Stimulated activated CD8-positive, alpha-beta memory T cell treated with anti-CD3 and anti-CD28 coated beads, Interleukin-7, amount 100 ng/mL, for 1 hour (primary cell): ENCODE measurements at places on chromosomes 1 and 21.
A peak's percentile ranks its signal among the peaks of the same experiment; 100 is the strongest.

GRCh38 chr1:160579216-160579701, at the start of gene CD84:
Gene CD84, minus strand, starts transcription at chr1:160579496. Its CDS starts 59 bp downstream, at chr1:160579437.
- no peak for DNase-seq

- DNase-seq: no peak
These were observed 54.3 kb downstream of the WNT9A start for GRCh38 chr1:227893300-227893948.

GRCh38 chr1:211738691-211739301, 63.4 kb upstream of the NEK2 start:
- no peak for DNase-seq

- DNase-seq: no peak
These were observed 2015.8 kb downstream of the NCAM2 start for GRCh38 chr21:23014021-23014420.

- no peak for DNase-seq
These were observed 7.0 kb downstream of the AKT3 start for GRCh38 chr1:243842978-243843511.

DNA sequence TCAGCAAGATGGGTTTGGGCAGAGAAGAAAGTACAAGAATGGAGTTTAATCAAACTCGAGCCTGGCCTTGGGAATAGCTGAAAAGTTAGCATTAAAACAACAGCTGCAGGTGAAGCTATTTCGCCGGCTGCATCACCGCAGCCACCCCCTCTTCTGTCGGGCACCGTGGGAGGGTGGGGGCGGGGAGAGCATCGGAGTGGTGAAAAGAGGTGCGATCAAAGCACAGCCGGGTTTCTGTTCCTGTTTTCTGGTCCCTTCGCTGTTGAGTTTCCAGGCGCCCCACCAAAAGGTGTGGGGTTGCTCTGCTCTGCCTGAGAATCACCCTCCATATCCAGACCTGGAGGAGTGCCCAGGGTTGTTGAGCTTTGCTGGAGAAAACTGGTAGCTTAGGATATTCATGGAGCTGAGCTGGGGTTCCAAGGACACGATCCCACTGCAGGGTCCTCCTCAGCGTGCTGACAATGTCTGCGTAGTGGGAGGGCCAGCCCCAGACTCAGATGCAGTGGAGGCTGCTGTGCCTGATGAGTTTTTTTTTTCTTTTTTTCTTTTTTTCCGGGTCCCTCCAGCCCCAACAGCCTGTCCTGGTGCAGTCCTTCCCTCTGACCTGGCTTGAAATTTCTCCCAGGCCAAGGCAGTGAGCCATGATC, 127.5 kb upstream of the C1orf174 start:
- DNase-seq: no peak

GRCh38 chr1:203807196-203807595, 11.8 kb downstream of the ZBED6 start:
- DNase-seq: no peak

DNA sequence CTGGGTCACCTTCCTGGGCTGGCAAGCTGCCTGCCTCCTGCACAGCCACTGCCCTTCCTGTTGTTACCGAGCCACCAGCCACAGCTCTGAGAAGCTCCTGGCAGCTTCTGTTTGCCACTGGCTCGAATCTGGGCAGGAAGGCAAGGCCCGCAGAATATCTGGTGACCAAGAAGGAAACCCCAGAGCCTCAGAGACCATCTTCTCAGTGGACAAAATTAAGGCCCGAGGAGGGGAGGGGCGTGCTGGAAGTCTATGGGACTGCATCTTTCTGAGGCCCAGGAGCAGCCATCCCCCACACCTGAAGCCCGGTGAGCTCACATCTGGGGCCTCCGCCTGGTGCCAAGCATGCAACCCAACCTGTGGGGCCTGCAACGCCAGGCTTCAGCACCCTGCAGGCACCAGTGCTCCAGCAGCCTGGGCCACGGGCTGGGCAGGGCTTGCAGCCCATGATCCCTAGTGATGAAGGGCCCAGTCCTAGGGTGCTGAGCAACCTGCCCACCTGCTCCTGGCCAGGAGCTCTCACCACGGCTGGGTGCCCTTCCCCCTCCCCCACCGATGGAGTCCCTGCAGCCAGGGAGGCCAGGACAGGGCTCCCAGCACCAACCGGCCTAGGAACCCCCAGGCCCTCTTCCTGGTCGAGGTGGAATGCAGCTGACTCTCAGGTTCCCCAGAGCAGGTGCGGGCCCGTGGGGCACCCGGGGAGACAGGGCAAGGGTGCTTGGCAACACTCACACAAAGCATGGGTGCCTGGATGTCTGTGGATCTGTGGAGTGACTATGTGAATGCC, 879 bp downstream of the CPTP start:
- no peak for DNase-seq

DNA sequence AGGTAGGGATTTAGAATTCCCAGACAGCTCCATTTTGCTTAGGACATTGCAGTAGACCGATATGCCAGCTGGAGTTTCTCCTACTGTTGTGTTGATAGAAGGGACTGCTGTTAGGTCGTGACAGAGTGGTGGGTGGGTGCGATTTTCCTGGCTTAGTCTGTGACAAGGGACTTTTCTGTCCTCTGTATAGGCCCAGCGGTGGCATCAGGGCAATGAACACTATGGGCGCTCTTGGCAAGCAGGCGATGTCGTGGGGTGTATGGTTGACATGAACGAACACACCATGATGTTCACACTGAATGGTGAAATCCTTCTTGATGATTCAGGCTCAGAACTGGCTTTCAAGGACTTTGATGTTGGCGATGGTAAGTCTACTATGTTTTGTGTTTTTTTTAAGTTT, 321.8 kb downstream of the ZP4 start:
- DNase-seq: no peak

DNA sequence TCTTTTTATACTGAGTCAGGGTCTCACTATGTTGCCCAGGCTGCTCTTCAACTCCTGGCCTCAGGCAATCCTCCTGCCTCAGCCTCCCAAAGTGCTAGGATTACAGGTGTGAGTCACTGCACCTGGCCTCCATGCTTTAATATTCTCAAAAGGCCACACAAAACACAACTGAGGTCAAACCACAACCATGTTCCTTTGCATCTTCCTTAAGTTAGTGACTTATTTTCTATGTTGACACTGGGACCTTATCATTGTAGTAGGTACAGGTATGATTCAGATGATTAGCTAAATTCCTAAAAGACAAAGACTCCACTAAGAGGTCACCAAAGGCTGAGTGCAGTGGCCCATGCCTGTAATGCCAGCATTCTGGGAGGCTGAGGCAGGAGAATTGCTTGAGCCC, 131.9 kb upstream of the ATP1B1 start:
- no peak for DNase-seq

DNA sequence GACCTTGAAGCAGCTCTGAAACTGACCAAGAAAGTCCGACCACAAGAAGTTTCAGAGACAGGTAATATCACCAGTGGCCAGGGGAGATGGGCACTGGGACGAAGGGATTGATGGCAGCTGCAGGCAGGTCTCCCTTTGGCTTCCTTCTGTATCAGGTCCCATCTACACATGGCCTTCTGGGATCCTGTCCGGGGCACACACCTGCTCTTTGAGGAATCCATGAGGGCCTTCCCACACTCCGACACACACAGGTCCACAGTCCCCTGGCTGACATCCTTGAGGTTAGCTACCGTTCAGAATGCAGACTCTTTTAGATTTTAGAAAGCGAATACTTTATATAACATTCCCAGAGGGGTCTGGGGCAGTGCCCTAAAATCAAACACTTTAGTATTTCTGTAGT, 26.5 kb upstream of the TMEM125 start:
- no peak for DNase-seq

DNA sequence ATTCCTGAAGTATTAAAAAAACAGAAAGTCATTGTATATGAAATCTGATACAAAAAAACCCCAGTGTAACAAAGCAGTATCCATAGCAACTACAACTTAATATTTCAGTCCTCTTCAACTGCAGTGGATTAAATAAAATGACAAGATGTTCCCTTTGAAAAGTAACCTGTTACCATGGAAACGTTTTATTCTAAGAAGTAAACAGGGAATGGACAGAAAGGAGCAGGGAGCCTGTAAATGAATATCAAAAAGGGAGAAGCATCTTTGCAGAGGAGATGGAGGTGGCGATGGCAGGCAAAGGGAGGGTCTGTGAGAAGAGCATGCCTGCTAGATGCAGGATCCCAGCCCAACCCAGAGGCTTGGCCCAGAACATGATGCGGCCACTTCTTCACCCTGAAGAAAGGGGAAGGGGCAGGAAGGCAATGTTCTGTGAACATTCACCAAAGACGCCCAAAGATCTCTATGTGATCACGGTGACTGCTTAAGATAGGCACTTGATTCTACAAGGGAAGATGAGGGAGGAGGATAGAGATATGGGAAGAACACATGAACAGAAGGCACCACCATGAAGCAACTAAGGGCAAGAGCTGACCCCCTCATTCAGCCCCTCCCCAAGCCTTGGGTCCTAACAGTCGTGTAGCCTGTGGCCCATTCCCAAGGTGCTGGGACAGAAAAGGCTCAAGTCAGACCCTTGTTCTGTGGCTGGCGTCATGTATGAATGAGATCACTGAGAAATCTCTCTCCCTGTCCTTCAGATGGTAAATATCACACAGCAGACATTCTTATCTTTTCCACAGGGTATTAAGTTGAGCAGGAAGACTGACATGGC, 200.0 kb downstream of the SLC45A1 start:
- no peak for DNase-seq

- no peak for DNase-seq
These were observed 14.4 kb upstream of the MAGI3 start for GRCh38 chr1:113375878-113376277.

- DNase-seq: no peak
These were observed 1.4 kb downstream of the MAP1LC3C start for GRCh38 chr1:241997401-241997998.

GRCh38 chr1:221712776-221713431, 29.0 kb downstream of the DUSP10 start:
- DNase-seq: peak; percentile 61

- no peak for DNase-seq
These were observed 198.6 kb downstream of the PBX1 start for GRCh38 chr1:164757625-164758024.

GRCh38 chr1:84164567-84165021, 20.5 kb downstream of the PRKACB start:
- no peak for DNase-seq

GRCh38 chr1:25500694-25501093, 42.7 kb upstream of the LDLRAP1 start:
- DNase-seq: no peak

GRCh38 chr1:162197615-162198421, 128.3 kb downstream of the NOS1AP start:
- no peak for DNase-seq

DNA sequence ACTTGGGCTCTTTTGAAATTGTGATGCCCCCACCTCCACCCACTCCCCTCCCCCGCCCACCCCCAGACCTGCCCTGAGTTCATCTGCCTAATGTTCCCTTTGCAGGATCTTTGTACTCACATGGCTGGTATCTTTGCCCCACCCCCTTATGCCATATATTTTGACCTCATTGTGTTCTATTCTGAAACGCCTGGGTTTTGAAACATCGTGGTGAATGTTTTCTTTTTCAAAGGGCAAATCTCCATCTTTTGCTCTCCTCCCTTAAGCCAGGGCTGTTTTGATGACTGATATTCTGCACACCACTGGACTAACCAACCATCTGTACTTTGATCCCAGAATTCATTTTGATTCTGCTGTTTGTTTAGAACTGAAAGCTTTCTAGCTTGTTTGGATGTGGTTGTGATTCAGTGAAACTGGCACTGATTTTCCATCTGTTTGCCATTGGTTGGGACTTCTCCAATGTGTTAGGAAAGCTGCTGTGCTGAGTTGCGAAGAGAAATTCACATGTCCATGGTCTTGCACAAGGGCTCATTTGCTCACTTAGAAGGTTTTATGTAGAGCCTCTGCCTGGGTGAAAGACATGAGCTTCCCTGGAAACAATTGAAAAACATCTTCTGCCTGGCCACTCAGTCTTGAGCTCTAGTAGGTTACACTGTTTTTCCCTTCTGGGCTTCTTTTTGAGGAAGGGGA, 16.5 kb downstream of the SMAP2 start:
- DNase-seq: no peak

GRCh38 chr1:170634293-170634692, 29.6 kb upstream of the PRRX1 start:
- no peak for DNase-seq

DNA sequence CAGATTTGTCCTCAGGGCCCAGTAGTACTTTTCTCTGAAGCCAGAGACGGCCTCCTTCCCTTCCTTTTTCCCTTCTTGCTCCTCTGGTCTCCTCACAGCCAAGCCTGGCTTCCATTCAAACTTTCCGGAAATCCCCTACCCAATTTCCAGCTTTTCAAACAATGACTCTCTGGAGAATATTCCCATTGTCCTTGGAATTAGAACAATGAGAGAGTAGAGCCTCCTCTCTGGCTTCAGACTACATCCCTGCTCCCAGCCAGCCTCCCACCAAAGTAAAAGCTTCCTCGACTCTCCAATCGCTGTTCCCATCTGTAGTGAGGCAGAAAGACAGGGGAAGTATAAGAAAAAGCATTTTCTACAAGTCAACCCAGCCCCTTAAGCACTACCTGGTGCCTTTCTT, 77.7 kb upstream of the SOX13 start:
- DNase-seq: no peak

DNA sequence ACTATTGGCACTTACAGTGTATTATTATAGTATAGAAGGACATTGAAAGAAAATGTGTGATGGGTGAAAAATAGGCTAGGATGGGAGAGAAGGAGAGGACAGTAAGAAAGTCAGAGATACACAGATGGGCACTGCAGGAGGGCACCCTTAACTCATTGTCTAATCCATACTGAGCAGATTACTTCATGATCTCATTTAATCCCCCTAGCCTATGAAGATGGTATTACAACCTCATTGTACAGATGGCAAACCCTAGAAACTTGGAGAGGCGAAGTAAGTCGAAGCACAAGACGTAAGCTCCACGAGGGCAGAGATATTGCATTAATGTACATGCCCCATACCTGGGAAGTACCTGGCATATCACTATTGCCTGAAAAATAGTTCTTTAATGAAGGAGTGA, 346.9 kb upstream of the DAB1 start:
- DNase-seq: no peak

- no peak for DNase-seq
These were observed 41.3 kb upstream of the UHMK1 start for GRCh38 chr1:162456323-162456722.

GRCh38 chr21:16913010-16913409, 599.8 kb upstream of the CXADR start:
- DNase-seq: no peak

- DNase-seq: no peak
These were observed 3.3 kb downstream of the SH3BGR start for GRCh38 chr21:39454949-39455668.

GRCh38 chr1:7534061-7534825, 236.9 kb upstream of the VAMP3 start:
- DNase-seq: no peak

DNA sequence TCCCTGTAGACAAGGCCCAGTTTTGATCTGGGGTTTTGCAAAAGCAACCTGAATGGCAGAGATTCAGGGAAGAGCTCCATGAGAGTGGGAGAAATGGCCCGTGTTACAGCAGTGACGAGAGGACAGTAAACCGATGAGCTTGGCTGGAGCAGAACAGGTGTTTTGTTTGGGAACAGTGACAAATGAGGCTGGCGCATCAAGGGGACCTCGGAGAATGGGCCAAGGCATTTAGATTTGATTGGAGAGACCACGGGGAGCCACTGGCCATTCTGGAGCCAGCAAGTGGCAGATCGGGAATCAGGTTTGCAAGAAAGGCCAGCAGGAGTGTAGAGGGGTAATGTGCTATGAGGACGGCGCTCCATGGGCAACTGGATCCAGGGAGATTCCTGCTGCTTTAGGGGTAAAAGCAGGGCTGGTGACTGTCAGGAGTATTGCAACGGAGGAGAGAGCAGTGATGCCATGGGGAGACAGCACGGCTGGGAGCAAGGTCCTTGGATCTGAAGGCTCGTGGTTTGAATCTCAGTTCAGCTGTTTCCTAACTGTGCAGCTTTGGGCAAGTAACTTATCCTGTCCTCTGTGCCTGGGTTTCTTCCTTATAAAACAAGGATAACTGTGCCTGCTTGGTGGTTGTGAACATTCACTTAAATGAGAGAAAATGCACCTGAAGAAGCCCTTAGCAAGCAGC, 9.9 kb upstream of the KLHDC7A start:
- no peak for DNase-seq
